ENCODE measurements at places on chromosomes 7 and 10.

GRCh38 chr7:74051193-74051592 is 23.2 kb downstream of the ELN start:
- no peak for DNase-seq

- DNase-seq, result no peak
Measured at GRCh38 chr10:31749301-31749700, 179.3 kb downstream of the ARHGAP12 start.

- DNase-seq, result no peak
Measured at GRCh38 chr10:27743012-27743876, 2.4 kb downstream of the MKX start.

DNA sequence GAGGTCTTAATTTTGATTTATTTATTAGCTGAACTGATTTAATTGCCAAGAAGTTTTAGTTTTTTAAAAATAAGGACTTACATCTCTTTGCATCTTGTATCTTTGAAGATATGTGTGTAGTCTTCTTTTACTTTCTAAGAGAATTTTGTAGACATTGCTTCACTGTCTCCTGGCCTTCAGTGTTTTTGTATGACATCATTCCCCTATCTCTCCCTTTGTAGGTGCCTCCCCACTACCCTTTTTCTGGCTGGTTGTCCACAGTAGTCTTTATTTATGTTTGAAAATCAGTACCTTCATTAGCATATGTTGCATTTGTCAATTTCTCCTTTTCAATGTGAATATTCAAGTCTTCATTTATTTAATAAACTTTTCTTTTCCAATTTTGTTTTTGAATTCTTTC is 64.1 kb upstream of the RAB18 start:
- DNase-seq, result no peak

DNA sequence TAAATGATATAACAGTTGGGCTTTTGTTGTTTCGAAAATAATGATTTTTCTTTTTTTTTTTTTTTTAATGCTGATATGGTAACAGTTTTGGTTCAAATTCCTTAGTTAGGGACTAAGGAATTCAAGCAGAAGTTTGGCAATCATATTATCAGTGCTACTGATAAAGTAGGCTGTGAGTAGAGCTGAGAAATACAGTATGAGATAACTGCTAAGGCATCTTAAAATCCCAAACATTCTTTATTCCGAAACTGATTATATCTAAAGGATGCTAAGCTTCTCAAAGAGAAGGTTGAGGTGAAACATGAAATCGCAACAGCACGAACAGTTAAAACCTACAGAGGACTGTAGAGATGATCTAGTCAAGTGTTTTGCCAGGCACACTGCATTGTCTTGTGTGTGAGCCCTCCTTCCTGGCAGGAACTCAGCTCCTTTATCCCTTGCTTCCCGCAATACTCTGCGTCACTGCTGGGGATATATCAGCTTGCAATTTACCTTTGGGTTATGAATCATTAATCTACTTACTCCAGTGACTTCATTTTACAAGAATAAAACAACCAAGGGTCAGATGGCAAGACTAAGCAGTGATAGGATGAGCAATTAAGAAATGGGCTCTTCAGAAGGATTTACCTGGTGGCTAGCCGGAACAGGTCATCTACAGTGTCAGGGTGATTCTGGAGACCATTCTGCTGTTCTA is 36.7 kb downstream of the IRF5 start:
- no peak for DNase-seq

DNA sequence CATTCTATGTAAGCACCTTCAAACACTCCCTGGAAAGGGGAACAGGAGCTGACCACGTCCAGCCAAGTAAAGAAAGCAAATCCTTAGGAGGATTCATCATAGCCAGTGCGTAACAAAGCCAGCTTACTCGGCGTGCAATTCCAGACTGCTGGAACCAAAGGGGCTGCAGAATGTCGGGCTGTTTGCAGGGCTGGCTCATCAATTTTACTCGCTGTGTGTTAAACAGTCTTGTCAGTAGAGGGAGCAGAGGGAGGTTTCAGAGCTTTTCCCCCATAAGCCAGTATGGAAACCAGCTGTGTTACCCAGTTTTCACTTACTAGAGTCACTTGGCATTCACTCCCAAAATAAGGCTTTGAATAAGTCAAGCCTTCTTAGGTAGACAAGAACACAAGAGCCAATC is 127.1 kb downstream of the KMT2E start:
- DNase-seq, result peak; percentile 47

DNA sequence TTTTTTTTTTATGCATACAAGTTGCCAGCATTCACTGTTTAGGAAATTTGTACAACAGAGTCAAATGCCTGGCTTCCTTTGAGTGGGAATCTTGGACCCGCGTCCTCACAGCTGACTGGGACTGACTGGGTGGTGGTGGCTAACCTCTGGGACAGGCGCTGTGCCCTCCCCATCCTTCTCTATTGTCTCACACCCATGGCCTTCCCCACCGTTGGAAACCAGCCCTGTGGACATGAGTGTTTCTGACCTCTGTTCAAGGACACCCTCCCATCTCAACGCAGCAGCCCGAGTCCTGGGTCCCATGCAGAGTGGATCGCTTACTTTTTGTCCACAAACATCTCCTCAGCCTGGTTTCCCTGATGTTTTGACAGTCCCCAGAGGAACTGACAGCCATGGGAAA is 125.1 kb upstream of the PPIF start:
- no peak for DNase-seq

Data from muscle of arm (tissue), 14 donors.